ENCODE measurements at places on chromosomes 5 and 9. TPM values are rescaled to one million over a fixed set of nuclear protein-coding genes. Genes with fewer than 3 reads are reported as not detected.
A peak's percentile ranks its signal among the peaks of the same experiment; 100 is the strongest.

DNA sequence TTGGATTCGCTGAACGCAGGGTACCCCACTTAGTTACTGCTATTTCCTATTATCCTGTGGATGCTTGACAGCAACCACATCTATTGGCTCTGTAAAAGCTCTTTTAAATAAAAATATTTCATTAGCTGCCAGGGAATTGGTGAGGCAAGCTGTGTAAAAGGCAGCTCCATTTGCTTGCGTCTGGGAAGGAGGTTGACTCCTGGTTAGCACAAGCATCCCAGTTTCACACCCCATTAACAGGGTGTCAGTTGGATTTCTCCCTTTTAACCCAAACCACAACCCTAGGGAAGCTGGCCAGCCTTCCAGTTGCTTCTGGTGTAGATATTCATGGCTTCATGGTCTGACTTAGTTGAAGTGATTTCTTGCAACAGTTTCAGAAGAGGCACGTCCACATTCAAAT is 151.0 kb downstream of the GPBP1 start:
- H3K27ac ChIP-seq = no peak overlapping the region
- no peak for DNase-seq
- H3K4me3 ChIP-seq = no peak overlapping the region
- H3K4me1 ChIP-seq = no peaks in the 10 kb centered on the region
- no peaks in the 10 kb centered on the region for H3K27me3 ChIP-seq

DNA sequence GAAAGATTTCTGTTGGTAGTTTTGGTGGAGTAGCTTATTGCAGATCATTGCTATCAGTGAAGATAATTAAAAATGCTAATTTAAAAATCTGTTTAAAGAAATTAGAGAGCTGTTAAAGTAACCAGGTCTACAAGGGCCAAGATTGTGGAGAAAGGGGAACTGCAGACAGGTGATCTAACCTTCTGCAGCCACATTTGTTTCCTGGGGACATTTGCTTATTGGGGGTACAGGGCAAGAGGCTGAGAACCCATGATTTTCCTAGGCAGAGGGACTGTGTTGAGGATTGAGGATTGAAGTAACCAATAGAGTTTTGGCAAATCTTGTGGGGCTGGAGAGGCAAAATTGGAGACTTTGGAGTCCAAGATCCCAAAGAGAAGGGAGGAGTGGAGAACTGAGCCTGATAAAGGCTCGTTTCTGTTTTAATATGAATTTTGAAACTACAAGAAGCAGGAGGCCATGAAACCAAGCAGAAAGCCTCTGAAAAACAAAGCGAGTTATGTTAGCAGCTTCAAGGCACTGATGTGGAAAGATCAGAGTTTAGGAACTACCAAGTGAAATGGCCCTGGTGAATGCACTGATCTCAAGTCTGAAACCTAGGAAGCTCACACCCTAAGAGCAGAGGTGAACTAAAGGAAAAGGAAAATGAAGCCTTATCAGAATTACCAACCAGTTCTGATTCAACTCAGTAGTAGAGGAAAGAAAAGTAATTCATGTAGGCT is 219.8 kb upstream of the C9orf72 start:
- 0 out of 2 replicates have a peak, but pooled peaks cover 3% of the 10 kb centered on the region for H3K36me3 ChIP-seq
- no peaks in the 10 kb centered on the region for H3K4me1 ChIP-seq
- H3K4me3 ChIP-seq = no peak overlapping the region
- no peak overlapping the region for H3K27ac ChIP-seq

GRCh38 chr5:15993919-15994318 is 185.7 kb downstream of the MARCHF11 start:
- H3K27me3 ChIP-seq = no peaks in the 10 kb centered on the region
- peak; percentile 32 for DNase-seq
- H3K4me3 ChIP-seq = no peak overlapping the region
- no peaks in the 10 kb centered on the region for H3K4me1 ChIP-seq
- peaks cover 6% of the 10 kb centered on the region for H3K36me3 ChIP-seq
- H3K27ac ChIP-seq = no peak overlapping the region

DNA sequence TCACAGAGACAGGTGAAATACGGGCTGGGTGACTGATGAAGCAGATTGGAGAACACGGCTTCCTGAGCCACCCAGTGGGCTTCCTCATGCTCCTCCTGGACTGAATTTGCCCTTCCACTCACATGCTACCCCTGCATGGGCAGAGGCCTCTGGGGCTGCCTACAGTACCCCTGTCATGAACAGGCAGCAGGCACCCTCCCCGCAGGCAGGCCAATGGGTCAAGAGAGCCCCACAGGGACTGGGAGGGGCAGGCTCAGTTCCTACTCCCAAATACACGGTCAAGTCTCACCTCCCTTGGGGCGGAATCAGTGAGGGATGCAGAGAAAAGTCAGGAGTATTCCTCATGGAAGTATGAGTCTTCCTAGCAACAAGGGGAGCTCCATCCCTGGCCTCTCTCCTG is 48.6 kb upstream of the ZBTB43 start:
- no peak overlapping the region for H3K4me3 ChIP-seq
- no peak for DNase-seq
- no peaks in the 10 kb centered on the region for H3K36me3 ChIP-seq
- H3K27ac ChIP-seq = no peak overlapping the region
- no peaks in the 10 kb centered on the region for H3K4me1 ChIP-seq

GRCh38 chr5:126014676-126015075 is 408.5 kb upstream of the GRAMD2B start:
- no peaks in the 10 kb centered on the region for H3K27me3 ChIP-seq
- H3K4me3 ChIP-seq = no peak overlapping the region
- no peak overlapping the region for H3K27ac ChIP-seq
- DNase-seq = no peak
- no peaks in the 10 kb centered on the region for H3K36me3 ChIP-seq
- peaks cover 51% of the 10 kb centered on the region for H3K4me1 ChIP-seq

DNA sequence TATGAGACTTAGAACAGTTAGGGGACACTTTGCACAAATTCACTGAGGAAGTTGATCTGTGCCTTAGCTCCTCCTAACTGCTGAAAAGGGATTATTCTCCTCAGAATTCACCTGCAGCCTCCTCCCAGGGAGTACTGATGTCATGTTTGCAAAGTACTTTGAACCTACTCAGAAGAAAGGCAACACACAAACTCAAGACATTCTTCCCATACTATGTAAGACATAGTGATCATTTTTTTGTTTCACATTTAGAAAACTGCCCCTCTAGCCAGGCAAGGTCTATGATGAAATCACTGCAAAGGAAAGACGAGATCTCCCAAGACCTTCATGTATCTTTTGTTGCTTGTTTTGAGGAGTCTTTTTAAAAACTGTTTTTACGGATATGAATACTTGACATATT is 10.6 kb upstream of the VLDLR start:
- H3K4me1 ChIP-seq = peaks cover 35% of the 10 kb centered on the region
- no peaks in the 10 kb centered on the region for H3K36me3 ChIP-seq
- H3K27ac ChIP-seq = no peak overlapping the region
- H3K27me3 ChIP-seq = no peaks in the 10 kb centered on the region
- peak; percentile 41 for DNase-seq
- H3K4me3 ChIP-seq = no peak overlapping the region

DNA sequence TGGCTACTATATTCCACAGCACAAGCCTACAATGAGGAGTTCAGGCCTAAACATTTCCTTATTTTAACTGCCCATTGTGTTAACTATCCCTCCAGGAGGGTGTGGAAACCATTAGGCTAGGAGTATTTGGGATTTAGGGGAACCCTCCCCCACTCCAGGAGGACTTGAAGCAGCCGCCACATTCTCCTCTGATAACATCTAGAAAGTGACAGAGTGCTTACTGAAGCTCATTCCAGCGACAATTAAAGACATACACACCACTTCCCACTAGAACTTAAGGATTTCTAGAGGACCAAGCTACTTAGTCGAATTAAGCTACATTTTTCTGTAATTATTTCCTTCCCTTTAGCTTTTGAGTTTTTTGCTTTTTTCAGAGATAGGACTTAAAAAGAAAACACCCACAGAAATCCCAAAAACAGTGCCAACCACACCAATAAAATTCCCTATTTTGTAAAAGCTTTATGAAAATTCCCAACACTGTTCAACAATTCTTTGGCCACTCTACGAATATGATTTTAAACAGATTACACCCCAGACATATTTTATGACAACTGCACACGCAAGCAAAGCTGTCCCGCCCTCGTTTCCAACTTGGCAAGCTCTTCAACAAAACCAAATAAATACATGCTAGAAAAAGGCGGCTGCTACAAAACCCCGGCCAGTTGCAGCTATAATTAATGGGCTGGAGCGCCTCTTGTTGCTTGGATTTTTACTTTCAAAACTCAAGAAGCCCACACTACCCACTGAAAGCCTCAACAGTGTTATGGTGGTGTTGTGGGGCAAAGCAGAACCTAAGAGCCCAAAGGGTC is 4.5 kb downstream of the ROR2 start:
- H3K27me3 ChIP-seq = peaks cover 35% of the 10 kb centered on the region
- H3K4me3 ChIP-seq = 0 out of 2 replicates have a peak overlapping the region, but pooled peaks have one; percentile 5
- peak; percentile 70 for DNase-seq

DNA sequence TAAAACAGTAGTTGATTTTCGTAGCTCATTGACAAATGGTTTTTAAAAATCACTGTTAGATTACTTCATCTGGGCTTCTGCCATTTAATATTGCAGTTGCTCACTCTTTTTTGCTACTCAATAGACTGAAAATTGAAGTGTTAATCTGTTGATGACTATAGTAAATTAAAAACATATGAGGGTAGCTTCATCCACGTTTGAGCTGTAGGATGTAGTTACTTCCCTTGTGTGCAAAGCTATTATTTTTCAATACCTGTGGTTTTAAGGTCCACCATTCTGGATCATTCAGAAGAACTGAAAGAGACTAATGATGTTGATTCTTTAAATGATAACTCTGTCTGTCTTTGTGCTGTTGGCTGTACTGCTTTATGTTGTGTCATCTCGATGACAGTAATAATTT is 74.7 kb downstream of the LNPEP start:
- H3K27me3 ChIP-seq = no peaks in the 10 kb centered on the region
- H3K36me3 ChIP-seq = no peaks in the 10 kb centered on the region
- no peak for DNase-seq

DNA sequence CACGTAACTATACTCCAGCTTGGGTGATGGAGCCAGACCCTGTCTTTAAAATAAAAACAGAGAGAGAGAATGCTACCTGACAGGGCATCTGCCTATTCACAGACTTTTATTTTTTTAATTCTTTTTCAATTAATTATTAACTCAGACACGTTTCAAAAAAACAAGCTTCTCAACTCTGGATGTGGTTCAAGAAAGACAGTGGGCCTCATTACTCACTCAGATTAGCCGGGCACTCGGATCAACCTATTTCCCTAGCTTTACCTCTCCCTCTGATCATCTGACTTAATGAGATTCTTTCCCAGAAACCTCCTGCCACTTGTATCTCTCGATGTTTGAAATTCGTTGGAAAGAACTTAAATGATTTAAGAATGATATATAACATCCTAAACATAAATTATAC is 134.1 kb downstream of the TRPM6 start:
- H3K4me3 ChIP-seq = no peak overlapping the region
- H3K36me3 ChIP-seq = no peaks in the 10 kb centered on the region
- H3K4me1 ChIP-seq = no peaks in the 10 kb centered on the region
- no peak overlapping the region for H3K27ac ChIP-seq
- DNase-seq = no peak

- DNase-seq = no peak
- no peak overlapping the region for H3K27ac ChIP-seq
- H3K4me1 ChIP-seq = no peaks in the 10 kb centered on the region
- H3K4me3 ChIP-seq = no peak overlapping the region
- no peaks in the 10 kb centered on the region for H3K36me3 ChIP-seq
- H3K27me3 ChIP-seq = no peaks in the 10 kb centered on the region
Observed at GRCh38 chr5:39040875-39041274, 33.3 kb downstream of the RICTOR start.

DNA sequence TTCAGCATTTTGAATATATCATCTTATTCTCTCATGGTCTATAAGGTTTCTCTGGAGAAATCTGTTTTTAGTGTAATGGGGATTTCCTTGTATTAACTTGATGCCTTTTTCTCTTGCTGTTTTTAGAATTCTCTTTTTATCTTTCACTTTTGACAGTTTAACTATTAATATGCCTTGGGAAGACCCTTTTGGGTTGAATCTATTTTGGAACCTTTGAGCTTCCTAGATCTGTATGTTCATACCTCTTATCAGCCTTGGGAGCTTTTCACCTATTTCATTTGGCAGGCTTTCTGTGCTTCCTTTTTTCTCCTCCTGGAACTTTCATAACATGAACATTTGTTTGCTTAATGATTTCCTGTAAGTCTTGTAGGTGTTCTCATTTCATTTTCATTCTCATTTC is 22.2 kb downstream of the RCL1 start:
- no peaks in the 10 kb centered on the region for H3K27me3 ChIP-seq
- no peaks in the 10 kb centered on the region for H3K4me1 ChIP-seq
- DNase-seq = no peak
- H3K4me3 ChIP-seq = no peak overlapping the region
- no peak overlapping the region for H3K27ac ChIP-seq
- no peaks in the 10 kb centered on the region for H3K36me3 ChIP-seq

GRCh38 chr5:122314036-122314435 is 2.0 kb downstream of the SNCAIP start:
- DNase-seq = no peak
- peak overlapping the region; percentile 1 for H3K4me3 ChIP-seq
- H3K27me3 ChIP-seq = peaks cover 47% of the 10 kb centered on the region
- no peaks in the 10 kb centered on the region for H3K36me3 ChIP-seq
- peaks cover 20% of the 10 kb centered on the region for H3K4me1 ChIP-seq

DNA sequence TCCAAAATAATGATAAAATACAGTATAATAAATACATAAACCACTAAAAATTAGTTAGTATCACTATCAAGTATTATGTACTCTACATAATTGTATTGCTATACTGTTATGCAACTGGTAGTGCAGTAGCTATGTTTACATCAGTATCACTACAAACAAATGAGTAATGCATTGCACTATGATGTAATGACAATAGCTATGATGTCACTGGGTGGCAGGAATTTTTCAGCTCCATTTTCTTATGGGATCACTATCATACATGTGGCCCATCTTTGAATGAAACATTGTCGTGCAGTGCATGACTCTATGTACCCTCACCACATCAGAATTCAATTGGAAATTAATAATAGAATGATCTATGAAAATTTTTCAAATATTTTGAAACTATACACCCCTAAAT is 201.3 kb downstream of the MPDZ start:
- H3K4me3 ChIP-seq = no peak overlapping the region
- no peak overlapping the region for H3K27ac ChIP-seq
- no peaks in the 10 kb centered on the region for H3K4me1 ChIP-seq
- H3K36me3 ChIP-seq = no peaks in the 10 kb centered on the region
- no peaks in the 10 kb centered on the region for H3K27me3 ChIP-seq

DNA sequence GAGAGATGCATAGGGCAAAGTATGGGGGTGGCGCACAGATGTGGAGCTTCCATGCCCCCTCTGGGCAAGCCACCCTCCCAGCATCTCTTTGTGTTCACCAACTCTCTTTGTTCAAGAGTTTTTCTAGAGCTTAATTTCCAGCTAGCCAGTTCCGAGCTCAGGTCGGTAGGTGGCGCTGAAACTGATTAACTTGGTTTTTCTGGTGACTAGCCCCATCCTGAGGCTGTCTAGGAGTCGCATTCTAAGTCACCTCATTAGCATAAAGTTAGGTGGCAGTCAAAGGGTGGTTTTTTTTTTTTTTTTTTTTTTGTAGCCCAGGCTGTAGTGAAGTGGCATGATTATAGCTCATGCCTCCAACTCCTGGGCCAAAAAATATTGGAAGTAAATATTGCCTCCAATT is 476.4 kb downstream of the KDM4C start:
- no peaks in the 10 kb centered on the region for H3K27me3 ChIP-seq
- peak; percentile 95 for DNase-seq
- no peak overlapping the region for H3K27ac ChIP-seq
- no peaks in the 10 kb centered on the region for H3K36me3 ChIP-seq
- no peak overlapping the region for H3K4me3 ChIP-seq
- peaks cover 25% of the 10 kb centered on the region for H3K4me1 ChIP-seq

Gene SLC45A2
- total RNA-seq = not detected

Gene IL5
- not detected for total RNA-seq

Gene HAVCR2
- total RNA-seq = 0.49 TPM

Gene GRM6
- total RNA-seq = not detected

Gene PPP3R2
- not detected for total RNA-seq

Gene AK8
- 0.14 TPM for total RNA-seq

Gene SHISAL2B
- 3.9 TPM for total RNA-seq

Gene ECSCR
- 2.2 TPM for total RNA-seq

Measured in GM23338 (cell line).